ENCODE measurements at places on chromosomes 5 and 9.

GRCh38 chr9:69905851-69906250 is 85.2 kb downstream of the CFAP95 start:
- no peak for DNase-seq

GRCh38 chr5:180469586-180469865 is 24.7 kb upstream of the CNOT6 start:
- DNase-seq = no peak

DNA sequence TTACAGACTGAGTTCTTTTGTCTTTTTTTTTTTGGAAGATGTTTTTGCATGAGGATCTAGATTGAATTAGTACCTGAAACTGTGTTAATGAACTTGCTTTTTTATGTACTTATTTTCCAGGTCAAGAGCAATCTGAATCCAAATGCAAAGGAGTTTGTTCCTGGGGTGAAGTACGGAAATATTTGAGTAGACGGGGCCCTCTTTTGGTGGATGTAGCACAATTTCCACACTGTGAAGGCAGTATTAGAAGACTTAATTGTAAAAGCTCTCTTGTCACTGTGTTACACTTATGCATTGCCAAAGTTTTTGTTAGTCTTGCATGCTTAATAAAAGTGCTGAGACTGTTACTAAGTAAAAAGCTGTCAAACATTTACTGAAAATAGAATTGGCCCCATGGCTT is 14.5 kb downstream of the SLC23A1 start:
- DNase-seq = no peak

GRCh38 chr5:21831145-21831787 is 1021.9 kb downstream of the CDH12 start:
- no peak for DNase-seq

DNA sequence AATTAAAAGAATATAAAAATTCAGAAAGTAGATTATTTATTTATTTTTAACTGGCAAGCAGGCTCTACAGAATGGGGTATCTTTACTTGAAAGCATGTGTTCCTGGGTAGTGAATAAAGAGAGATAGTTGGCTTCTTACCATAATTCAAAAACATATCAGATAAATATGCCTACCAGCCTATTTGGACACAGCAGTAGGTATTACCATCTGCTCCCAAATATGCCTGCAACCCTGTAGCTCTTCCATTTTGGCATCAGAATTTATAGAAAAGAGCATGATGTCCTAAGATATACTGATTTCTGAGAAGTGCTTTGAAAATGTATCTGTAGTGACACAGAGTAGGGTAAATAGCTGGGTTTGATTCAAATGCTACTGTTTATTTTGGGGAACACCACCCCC is 1300.5 kb upstream of the DMAC1 start:
- DNase-seq = no peak

DNA sequence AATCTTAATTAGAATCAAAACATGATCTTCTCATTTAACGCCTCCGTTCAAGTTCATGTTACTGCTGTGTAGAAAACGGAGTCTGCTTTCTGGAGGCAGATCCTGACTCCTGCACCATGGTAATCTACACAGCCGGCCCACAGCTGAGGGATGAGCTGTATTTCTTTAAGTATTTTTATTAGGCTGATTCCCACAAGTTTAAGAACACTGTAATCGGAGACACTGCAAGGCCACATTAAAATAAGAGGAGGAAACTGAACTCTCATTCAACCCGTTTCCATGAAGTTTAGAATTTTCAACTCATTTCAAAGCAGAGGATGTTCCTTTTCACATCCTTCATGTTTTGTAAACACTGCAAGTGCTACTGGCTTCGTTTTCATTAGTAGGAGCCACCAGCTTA is 372.2 kb downstream of the NFIB start:
- no peak for DNase-seq

- DNase-seq = no peak
Measured at GRCh38 chr5:173963867-173964441, 25.0 kb upstream of the C5orf47 start.

DNA sequence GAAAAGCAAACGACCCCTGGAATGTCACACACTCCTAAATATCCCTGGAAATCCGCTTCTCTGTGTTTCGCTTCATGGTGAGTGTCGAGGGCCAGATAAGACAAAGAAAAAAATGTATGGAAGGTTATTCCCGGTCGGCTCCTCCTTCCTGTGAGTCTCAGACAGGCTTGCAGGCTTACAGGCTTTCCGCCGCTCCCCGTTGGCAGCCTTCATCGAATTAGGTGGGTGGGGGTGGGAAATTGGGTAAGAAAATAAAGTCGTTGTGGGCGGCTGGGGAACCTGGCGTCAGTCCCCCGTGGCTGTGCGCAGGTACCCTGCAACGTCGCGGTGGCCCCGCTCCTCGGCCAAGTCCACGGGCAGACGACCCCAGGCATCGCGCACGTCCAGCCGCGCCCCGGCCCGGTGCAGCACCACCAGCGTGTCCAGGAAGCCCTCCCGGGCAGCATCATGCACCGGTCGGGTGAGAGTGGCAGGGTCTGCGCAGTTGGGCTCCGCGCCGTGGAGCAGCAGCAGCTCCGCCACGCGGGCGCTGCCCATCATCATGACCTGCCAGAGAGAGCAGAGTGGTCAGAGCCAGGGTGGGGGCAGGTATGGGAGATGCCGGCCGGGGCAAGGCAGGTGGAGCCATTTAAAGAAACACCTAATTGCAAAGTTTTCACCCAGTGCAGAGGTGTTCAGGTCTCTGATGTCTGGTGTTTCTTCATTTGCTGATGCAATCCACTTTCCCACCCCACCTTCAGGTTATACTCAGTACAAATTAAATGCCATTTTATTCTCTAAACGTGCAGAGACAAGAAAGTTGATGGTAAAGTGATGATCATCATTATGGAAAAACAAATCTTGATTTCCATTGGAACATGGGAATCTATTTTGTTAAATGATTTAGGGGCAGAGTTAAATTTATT is 3.2 kb downstream of the CDKN2B start:
- no peak for DNase-seq

DNA sequence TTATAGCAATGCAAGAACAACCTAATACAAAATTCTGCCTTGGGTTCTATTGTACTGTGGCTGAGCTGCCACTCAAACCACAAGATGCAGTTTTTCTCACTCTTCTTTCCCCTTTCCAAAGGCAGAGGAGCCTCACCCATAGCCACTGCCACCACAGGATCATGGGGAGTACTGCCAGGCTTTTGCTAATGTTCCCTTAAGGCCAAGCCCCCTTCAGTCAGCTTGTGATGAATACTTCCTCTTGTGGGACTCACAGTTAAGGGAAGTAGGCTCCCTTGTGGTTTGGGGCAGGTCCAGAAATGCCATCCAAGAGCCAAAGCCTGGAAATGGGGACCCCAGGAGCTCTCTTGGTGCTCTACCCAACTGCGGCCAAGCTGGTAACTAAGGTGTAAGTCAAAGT is 258.7 kb downstream of the SPATA31D1 start:
- DNase-seq = no peak

- DNase-seq = no peak
Measured at GRCh38 chr9:77175151-77175550, 2.2 kb upstream of the VPS13A start.

- DNase-seq = no peak
Measured at GRCh38 chr9:69919461-69920061, 98.9 kb downstream of the CFAP95 start.

GRCh38 chr5:41878173-41878572 is 7.9 kb upstream of the OXCT1 start:
- no peak for DNase-seq

GRCh38 chr5:142900927-142901326 is 130.8 kb downstream of the ARHGAP26 start:
- no peak for DNase-seq

DNA sequence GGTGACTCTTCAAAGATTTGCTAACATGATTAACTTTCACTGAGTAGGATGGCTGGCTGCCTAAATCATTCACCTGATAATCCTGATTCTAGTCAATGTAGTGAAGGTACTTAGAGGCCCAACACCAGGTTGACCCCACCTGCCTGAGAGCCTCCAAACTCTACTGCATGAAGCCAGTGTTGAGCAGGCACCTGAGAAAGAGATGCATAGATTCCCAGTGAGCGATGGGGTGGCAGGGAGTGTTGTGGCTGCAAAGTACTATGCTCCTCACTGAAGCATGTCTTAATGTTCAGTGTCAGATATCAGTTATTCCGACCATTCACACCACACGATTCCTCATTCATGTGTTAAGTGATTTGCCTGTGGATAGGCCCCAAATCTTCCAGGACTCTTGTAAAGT is 804.4 kb downstream of the TLE4 start:
- no peak for DNase-seq

DNA sequence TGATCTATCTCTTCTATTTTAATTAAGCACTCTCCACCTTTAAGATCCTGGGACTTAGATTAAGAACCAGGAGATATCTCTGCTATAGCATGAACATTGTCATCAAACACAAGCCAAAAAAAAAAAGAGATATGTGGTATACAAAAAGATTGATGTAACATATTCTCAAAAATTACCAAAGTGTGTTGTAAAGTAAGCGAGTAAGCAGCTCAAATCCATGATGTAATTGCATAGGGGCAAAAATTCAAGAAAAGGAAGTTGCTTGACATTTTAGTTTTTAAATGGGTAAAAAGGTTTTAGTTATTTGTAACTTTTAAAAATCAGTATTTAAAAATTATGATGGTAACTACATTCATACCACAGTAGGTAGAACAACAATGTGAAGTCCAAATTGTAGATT is 40.7 kb downstream of the CNTRL start:
- DNase-seq = no peak

- peak; percentile 21 for DNase-seq
Measured at GRCh38 chr9:35690614-35691333, 1.0 kb upstream of the TPM2 start.

- no peak for DNase-seq
Measured at GRCh38 chr5:176155922-176156359, 82.3 kb upstream of the SIMC1 start.

GRCh38 chr5:9865574-9865973 is 235.4 kb upstream of the TAS2R1 start:
- DNase-seq = no peak

- DNase-seq = no peak
Measured at GRCh38 chr5:66621146-66621545, 25.0 kb downstream of the MAST4 start.

GRCh38 chr9:121901616-121902015 is 191.5 kb downstream of the TTLL11 start:
- no peak for DNase-seq

- DNase-seq = no peak
Measured at GRCh38 chr9:13351778-13352386, 72.4 kb upstream of the MPDZ start.

DNA sequence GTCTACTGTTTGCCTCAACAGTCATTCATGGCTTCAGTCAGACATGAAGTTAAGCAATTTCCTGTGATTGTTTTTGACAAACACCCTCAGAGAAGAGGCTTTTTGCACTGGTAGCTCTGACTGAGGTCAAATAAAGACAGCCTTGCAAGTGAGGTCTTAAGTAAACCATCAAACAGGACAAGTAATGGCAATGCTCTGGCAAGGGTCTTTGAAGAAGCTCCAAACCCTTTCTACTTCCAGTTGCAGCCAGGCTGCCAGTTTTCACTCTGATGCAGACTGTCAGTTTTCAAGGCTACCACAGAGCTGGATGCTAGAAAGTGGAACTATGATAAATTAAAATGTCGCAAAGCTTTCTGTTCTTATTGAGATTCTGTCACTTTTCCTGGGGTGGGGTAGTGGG is 421.5 kb upstream of the PTGER4 start:
- no peak for DNase-seq

DNA sequence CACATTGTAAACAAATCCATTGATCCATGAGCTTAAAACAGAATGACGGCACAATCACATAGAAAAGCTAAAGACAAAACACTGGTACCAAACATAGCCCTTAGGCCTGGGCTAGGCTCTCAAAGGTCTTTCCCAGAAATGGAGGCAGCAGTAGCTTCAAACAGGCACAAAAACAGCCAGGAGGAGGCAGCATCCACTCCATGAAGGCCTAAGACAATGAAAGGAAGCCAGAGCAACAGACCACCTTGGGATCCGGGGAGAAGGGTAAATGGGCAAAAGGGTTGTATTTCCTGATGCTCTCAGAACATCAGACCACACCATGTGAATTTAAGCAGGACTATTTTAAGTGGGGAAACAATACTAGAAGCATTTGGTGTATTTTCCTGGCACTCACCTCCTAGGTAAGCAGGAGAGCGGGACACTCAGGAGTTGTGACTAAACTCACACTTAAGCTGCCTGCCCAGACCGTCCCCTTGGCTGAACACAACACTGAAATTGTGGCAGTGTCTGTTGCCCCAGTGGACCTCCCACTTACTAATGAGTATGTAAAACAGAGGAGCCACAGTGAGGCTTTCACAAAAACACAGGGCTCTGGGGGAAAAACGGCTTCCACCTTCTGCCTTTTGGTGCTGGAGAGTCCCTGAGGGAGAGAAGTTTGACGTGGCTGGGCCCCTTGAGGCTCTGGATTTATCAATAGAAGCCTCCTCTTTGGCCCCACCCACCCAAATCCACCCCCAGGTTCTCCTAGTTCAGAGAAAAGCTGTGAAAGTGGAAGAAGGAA is 11.9 kb downstream of the GNPDA1 start:
- DNase-seq = no peak

DNA sequence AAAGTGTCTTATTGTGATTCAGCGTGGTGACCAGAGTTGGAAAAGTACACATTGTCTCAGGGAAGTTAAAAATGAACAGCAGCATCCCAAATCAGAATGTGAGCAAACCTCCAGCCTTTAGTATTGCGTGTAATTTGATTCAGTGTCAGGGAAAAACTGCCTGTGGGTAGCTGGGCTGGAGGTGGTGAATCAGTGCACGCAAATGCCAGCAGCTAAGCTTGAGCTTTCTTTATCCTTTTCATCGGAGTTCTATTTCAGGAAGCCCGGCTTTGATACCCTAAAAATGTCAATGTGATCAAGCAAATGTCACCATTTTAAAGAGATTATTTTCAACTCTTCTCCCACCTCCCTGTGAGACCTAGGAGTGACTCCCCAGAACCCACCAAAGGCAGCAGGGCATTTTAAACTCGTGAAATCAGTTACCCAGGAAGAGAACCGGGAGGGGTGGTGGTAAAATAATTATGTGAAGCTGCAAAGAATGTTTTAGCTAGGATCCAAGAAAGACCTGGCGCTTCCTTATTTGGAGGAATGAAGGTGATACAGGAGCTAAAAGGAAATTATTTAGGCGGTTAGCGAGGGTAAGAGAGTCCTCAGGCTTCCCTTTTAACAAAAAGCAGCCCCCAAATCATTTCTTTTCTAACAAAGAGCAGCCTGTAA is 25.7 kb upstream of the C5orf47 start:
- no peak for DNase-seq

DNA sequence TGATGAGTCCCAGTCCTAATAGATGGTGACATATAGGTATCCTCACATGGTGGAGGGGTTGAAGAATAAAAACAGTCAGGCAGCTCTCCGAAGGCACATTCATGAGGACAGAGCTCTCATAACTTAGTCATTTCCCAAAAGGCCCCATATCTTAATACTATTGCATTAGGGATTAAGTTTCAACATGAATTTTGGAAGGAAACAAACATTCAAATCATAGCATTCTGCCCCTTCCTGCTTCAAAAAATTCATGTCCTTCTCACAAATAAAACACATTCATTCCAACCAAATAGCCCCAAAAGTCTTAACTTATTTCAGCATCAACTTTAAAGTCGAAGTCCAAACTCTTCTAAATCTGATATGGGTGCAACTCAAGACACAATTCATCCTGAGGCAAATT is 277.2 kb upstream of the NR4A3 start:
- no peak for DNase-seq

All from activated naive CD4-positive, alpha-beta T cell (primary cell).